ENCODE measurements at places on chromosomes 12 and 14.
A peak's percentile ranks its signal among the peaks of the same experiment; 100 is the strongest.

GRCh38 chr12:16095531-16096110 is 181.9 kb downstream of the SLC15A5 start:
- DNase-seq, result no peak

DNA sequence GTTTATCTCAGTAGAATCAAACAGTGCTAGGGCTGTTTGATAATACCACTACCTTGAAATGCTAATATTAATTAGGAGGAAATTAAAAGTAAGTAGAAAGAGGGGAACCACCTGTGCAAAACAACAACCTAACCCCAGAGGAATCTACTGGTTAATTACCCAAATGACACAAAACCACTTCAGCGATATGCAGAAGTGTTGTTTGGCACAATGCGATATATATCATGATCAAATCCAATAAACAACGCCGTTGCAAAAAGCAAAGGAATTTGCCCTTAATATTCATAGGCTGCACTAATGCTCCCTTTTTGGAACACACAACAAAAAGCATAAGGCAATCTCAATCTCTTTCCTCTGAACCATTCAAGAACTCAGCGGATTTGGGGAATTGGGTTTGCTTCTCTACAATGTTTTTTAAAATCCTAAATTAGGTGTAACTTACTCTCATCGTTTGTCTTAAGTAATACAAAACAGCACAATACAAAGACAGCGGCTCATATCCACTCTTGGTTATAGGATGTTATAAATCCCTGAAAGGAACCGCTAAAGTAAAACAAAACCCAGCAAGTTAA is 1.5 kb downstream of the MAP4K5 start:
- DNase-seq, result no peak

- no peak for DNase-seq
These were observed 85.3 kb upstream of the PPM1H start for GRCh38 chr12:63020269-63020668.

DNA sequence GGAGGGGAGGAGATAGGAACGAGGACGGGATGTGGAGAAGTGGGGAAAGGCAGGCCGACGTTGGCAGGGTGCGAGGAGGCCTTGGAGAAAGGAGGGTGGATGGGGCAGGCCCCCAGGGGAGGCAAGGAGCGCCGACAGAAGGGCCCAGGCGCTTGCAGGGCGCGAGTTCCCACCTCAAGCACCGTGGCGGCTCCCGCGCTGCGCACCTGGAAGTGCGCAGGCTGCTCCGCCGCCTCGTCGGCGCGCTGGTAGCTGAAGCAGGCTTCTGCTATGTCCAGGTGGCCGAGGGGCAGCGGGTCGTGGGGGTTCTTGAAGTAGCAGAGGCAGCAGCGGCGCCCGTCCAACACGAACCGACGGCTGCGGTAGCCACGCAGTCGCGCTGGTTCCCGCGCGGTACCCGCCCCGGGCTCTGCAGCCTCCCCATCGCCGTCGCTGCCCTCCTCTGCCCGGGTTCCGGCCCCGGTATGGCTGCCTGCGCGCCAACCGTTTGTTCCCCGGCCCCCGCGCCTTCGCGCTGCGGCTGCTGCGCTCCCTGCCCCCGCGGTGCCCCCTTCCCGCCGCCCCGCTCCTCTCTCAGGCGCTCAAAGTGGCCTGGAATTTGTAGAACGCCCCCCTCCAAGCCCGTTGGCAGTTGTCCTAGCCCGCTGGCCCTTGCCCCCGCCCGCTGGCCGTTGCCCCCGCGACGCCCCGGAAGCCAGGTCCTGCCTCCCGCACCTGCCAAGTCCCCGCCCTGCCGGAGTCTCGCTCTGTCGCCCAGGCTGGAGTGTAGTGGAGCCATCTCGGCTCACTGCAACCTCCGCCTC is 1.1 kb upstream of the ACTR6 start:
- DNase-seq, result peak; percentile 66

DNA sequence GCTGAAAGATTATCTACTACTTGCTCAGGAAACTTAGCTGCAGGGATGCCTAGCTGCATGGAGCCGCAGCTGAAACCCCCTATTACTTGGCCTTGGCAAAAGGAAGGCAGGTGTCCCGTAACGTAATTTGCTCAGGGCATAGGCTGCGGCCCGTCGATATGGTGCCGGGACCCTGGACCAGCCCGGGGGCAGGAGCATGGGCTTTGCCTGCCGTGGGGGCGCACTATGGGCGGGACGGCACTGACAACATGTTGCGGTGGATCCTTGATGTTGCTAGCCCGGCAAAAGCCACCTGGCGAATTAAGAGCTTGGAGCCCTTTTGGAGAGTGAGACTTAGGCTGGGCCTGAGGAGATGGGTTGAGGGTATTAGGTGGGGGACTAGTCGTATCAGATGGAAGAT is 1551.2 kb downstream of the AACS start:
- DNase-seq, result no peak

- DNase-seq, result no peak
These were observed 37.6 kb downstream of the MUCL1 start for GRCh38 chr12:54891717-54892478.

DNA sequence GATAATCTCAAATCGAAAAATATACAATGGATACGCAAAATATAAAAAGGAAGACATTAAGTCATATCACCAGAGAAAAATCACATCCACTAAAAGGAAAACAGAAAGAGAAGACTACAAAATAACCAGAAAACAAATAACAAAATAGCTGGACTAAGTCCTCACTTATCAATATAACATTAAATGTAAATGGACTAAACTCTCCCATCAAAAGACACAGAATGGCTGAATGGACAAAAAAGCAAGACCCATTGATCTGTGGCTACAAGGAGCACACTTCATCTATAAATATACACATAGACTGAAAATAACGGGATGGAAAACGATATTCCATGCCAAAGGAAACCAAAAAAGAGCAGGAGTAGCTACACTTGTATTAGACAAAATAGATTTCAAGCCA is 161.0 kb upstream of the PRKD1 start:
- no peak for DNase-seq

- DNase-seq, result no peak
These were observed 136.3 kb downstream of the DYRK2 start for GRCh38 chr12:67784831-67785230.

GRCh38 chr14:79573486-79573885 is 637.8 kb downstream of the DIO2 start:
- DNase-seq, result no peak

DNA sequence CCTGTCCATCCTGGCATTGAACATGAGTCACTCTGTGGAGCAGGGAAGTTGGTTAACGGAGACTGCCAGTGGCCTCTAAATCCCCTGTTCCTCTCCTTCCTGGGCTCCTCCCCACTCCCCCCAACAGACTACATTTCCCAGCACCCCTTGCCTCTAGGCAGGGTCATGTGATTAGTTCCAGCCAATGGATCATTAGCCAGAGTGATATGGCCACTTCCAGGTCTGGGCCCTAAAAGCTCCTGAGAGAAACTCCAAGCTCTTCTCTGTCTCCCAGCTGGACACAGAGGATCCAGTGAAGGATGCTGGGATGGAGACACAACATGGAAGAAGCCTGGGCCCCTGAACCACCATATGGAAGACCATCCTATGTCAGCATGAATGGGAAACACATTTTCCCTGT is 54.4 kb upstream of the RFLNA start:
- no peak for DNase-seq

DNA sequence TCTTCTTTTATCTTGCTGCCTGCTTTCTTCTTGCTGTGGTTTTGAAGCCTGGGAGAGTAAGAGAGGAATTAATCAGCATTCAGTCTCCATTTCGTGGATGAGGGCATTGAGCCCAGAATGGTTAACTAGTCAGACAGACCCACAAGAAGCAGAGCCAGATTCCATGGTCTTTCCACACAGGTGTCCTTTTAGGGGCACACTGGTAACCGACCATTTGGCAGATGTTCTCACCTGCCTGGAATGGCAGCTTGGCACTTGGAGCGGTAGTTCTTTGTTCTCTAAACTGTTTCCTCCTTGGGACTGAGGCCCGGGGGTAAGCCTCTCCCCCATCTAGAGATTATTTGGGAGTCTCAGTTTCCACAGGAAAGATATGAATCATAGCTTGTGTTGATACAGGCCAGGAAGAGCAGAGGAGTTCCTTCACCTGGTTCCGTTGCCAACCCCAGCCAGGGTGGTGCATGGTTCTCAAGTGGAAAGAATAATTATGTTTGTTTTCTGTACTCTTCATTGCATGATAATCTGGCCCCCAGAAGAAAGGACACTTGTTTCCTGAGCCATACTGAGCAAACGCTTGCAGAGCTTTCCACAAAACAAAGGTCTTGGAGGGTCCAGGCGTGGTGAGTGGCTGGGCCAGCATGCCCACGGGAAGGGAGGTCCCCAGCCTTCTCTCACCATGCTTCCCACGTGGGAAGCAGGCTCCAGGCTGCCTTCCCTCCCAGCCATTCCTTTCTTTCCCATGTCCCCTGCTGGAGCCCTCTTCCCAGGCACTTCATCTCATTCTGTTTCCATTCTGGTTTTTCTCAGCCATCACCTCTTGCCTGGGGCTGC is 2.0 kb upstream of the KRT75 start:
- DNase-seq, result no peak

GRCh38 chr14:33525626-33526025 is 425.2 kb downstream of the EGLN3 start:
- no peak for DNase-seq

DNA sequence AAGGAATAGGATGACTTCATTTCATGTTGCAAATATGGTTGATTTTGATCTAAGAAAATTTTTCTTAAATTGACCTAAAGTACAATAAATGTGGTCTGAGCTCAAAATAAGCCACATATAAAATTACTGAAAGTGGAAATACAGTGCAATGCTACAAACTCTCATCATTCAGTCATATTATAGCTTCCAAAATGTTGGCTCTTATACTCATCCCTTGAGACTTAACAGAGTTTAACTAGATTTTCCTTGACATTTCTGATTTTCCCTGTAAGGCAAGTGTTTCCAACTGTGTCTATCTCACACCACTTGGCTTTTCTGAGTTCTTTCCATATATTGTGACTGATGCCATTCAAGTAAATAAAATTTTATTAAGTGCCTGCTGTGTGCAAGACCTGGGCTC is 123.7 kb upstream of the NTF3 start:
- no peak for DNase-seq

GRCh38 chr12:49189731-49190716 is 1.1 kb upstream of the TUBA1A start:
- DNase-seq, result no peak

DNA sequence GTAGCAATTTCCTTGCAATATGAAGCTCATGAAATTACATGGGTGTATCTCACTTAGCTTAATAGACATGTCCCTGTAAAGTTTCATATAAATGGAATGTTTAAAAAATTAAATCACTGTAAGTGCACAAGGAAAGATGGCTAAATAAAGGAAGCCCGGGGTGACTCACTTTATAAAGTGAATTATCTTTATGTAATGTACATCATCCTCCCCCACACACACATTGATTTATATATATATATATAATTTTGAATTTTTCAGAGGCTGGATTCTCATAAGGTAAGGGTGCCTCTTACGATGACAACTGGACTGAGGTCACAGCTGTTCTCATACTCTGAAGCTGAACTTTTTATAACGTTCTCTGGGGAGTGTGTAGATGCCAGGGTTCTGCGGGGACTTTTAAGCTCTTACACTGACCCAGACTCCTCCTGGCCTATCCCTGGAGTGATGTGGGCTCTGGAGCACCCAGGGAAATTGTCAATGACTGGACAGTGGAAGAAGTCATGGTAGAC is 108.7 kb upstream of the HIF1A start:
- no peak for DNase-seq

- DNase-seq, result no peak
These were observed 1.4 kb upstream of the PCED1B start for GRCh38 chr12:47078086-47078395.

- DNase-seq, result no peak
These were observed 8.1 kb downstream of the TTC9 start for GRCh38 chr14:70649803-70650202.

DNA sequence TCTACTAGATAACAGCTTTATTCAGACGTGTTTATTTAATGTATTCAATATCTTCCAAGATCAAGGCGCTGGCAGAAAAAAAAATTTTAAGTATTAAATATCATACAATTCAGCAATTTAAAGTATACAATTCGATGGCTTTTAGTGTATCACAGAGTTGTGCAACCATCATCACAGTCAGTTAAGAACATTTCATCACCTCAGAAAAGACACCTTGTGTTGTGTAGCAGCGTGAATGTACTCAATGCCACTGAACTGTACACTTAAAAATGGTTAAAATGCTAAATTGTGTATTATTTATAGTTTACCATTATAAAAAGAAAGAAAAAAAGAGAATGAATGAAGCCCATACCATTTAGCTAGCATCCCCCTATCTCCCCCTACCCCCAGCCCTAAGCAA is 96.4 kb downstream of the RIN3 start:
- DNase-seq, result no peak

DNA sequence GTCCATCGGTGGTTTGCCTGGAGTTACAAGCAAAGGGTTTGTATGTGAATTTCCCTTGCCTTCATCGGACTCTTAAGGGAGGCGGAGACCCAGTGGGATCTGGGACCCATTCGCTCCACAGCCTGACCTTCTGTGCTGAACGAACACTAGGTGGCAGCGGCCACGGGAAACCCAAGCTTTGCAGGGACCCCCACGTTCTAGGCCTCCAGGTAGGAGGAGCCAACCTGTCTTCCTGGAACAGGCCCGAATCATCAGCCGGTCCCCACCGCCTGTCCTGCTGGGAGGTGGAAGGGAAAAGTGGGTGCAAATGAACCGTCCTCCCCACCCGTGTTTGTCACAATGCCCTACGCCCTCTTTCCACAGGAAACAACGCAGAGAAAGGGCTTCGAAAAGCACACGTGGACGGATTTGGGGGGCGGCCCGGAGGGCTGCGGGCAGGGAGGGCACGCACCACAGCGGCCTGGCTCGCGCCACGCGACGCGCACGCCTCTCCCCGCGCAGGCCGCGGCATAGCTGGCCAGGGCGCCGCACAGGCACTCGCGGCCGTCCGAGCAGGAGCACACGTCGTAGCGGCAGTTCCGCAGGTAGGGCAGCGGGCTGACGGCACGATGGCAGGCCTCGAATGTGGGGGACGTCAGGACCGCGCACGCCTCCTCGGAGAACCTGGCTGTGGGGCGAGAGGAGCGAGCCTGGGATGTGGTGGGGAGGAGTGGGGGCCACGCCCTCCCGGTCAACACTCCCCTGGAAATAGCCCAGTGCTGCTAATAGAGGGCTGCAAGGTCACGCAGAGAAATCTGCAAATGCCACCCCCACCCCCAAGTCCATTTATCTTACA is 67.8 kb downstream of the VWF start:
- DNase-seq, result no peak

- DNase-seq, result no peak
These were observed 802 bp downstream of the SUSD6 start for GRCh38 chr14:69612014-69612782.

DNA sequence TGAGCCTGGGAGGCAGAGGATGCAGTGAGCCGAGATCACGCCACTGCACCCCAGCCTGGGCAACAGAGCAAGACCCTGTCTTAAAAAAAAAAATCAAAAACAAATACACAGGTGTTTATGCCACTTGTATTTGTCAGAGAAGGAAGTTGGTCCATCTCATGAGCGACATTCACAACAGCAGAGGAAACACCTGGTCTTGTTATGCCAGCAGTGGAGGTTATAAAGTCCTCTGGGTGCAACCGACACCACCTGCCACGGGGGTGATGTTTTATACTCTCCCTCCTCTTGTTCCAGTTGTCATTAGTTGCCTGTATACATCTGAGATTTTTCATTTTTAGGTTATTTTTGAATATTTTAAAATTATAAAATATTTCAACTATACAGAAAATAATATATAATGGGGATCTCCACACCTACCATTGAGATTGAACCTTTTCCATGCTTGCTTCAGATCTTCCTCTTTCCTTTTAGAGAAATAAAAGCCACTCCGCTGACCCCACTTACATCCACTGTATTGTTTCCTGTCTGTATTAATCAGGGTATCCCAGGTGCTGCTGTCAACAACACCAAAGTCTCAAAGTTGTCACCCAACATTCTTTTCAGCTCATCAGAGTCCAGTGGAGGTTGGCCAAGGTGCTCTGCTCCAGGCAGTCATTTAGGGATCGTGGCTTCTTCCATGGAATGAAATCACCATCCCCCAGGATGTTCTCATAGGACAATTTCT is 65.1 kb downstream of the RNFT2 start:
- DNase-seq, result no peak

Data from activated CD4-positive, alpha-beta T cell treated with anti-CD3 and anti-CD28 coated beads for 24 hours (primary cell).